Sciatic nerve (tissue), 2 donors: ENCODE measurements at places on chromosomes 2 and 18.

DNA sequence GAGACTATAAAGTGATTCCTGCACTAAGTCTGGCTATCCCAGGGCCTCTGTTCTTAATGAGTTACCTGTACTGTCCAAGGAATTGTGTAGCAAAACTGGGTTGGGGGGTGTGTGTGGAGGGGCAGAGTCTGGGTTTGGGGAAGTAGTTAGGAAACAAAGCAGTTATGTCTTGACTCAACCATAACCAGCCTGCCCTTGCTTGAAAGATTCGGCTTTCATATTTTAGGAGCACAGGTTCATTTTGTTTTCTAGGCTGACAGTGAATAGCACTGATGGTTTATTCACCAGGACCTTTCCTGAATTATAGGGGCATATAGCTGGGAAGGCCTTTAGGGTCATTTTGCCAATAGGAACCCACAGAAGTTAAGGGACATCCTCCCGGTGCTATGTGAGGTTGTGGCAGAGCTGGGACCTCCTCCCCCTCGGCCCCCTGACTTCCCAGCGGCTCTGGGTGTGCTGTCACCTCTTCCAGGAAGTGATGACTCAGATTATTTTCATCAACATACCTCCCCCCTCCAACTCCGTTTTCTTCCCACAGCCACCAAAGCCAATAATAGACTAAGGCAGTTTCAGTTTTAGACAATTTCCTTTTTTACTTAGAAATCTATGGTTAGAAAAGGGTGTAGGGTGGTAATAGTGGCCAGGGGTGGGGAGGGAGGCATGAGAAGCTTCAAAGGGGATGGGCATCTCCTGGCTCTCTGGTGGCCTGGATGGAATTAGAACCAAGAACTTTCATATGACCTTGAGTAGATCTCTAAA is 44.8 kb downstream of the SETBP1 start:
- DNase-seq: no peak

DNA sequence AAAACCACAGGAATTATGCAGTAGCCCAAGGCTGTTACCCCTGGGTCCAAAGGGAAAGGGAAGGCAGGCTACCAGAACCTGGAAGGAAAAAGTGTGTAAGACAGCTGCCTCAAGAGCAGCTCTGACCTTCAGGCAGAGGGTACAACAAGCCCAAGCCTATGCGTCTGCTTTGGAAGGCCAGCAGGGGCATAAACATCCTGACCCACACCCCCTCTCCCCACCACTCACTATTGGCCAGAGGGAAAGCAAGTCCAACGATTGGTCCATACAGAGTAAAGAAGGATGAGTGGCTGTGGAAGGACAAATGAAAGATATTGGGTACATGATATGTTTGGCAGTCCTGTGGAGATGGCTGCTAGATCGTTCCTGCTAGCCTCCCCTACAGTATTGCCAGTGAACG is 227.6 kb upstream of the HNRNPA3 start:
- no peak for DNase-seq

GRCh38 chr2:168167511-168168263 is 79.7 kb downstream of the STK39 start:
- no peak for DNase-seq

GRCh38 chr2:62266433-62267038 is 70.6 kb downstream of the B3GNT2 start:
- no peak for DNase-seq

DNA sequence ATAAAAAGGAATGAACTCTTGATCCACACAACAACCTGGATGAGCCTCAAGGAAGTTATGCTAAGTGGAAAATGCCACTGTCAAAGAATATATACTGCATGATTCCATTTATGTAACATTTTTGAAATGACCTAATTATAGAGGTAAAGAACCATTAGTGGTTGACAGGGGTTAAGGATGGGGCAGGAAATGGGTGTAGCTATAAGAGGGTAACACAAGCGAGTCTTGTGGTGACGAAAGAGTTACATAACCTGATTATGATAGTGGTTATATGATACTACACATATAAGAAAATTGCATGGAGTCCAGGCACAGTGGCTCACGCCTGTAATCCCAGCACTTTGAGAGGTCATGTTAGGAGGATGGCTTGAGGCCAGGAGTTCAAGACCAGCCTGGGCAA is 346.6 kb upstream of the PKDCC start:
- DNase-seq: no peak

DNA sequence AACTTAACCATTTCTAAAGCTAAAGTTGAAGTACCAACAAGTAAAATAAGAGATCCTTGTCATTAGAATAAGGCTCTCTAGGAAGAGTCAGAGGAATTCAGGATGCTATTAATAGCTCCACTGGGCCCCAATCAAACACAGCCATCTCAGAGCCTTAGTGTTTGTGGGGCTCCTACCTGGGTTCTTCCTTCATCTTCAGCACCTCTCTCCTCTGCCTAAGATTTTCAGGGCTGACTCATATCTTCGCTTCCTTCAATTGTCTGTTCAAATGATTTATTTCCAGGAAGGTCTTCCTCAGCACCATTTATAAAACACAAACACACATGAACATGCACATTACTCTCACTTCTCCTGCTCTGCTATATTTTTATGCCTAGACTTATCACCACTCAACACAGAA is 119.5 kb downstream of the COL6A3 start:
- no peak for DNase-seq
